SJSA1 (cell line): ENCODE measurements at places on chromosomes 2 and 18.

- no peak for DNase-seq
Measured at GRCh38 chr2:60424233-60424632, 129.2 kb downstream of the BCL11A start.

DNA sequence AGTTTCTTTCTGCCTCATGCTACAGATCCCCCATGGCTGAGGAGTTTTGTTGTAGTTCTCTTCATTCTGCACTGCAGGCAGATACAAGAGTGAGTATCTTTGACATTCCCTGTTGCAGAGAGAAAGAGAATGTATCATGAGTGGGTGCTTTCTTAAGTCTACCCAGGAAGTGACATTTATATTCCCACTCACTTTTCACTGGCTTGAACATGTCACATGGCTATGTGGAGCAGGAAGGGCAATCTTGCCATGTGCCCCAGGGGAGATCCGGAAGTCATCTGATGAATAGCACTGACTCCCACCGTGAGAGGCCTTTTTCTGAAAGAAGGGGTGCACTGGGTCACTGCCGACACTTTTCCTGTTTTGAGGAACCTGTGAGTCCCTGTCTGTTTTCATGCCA, 66.4 kb upstream of the BOD1L2 start:
- DNase-seq = no peak

DNA sequence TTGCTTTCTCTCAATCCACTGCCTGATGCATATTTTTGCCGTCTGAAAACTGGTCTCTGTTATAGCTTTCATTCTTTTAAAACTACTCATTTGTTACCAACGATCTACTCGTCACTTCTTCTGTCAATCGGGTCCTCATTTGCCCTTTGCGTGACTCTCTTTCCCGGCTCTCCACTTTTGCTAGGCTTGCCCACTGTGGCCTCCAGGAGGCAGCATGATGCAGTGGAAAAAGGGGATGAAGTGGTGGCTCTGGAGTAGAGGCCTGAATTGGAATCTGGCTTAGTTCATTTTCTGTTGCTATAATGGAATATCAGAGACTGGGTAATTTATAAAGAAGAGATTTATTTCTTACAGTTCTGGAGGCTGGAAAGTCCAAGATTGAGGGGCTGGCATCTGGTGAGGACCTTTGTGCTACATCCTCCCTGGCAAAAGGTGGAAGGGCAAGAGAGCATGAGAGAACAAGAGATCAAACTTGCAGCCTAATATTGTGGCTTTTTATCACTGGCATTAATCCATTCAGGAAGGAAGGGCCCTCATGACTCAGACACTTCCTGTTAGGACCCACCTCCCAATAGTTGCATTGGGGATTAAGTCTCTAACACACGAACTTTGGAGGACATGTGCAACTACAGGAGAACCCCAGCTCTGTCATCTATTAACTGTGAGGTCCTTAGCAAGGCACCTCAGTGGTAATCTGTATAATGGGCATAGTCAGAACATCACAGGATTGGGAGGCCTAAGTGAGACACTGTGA, 15.4 kb downstream of the GDF7 start:
- no peak for DNase-seq

DNA sequence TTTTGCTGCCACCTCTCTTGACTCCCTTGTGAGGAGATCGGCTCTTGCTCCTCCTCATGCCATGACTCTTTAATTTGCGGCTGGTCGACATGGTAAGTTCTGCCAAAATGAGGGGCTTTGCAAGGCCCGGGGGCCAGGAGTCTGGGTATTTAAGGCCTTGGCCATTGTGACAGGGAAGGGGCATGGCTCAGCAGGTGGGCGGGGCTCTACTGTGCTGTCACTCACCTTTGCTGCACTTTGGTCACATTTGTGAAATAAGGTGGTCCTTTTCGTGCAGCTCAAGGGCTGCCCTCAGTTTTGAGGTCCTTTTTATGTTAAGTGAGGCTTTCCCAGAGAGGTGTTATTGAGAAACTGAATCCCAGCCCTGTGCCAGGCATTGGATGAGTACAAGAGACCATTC, at the start of gene TNP1:
Gene TNP1 (minus strand): TSS at position 121 of the 400 bp plus-strand sequence. CDS start 30 bp downstream, at position 91.
- no peak for DNase-seq

DNA sequence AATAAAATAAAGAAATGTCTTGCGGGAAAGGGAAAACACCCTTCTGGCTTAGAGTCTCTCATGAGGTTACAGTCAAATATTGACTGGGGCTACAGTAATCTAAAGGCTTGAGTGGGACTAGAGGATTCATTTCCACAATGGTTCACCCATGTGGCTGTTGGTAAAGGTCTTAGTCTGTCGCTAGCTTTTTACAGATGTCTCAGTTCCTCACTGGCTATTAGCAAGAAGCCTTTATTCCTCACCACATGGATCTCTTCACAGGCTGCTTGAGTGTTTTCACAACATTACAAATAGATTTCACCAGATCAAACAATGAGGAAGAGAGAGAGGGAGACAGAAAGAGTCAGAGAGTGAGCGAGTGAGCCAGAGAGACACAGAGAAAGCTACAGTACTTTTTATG, 8.3 kb upstream of the ZC3H15 start:
- no peak for DNase-seq

DNA sequence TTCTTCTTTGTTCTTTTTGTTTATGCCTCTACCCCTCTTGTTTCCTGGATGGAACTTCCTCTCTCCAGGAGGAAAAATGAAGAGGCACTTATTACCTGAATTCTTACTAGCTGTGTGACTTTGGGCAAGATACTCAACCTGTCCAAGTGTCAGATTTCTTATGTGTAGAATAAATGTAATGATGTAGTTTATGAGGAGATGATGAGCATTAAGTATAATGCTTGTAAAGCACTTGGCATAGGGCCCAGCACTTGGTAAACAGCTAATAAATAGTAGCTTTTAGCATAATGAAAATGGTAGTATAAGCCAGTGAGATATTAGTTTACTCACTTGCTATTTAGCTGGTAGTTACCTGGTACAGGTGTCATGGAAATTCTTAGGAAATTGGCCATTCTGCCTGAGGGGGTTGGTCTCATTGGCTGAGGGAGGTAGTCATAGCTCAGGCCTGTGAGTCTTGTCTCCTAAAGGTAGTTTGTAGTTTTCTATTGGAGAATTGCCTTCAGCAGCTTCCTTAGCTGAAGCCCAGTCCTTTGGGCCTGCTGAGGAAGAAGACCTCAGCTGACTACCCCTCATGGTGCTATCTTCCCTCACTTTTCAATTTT, 133.4 kb upstream of the NABP1 start:
- no peak for DNase-seq

DNA sequence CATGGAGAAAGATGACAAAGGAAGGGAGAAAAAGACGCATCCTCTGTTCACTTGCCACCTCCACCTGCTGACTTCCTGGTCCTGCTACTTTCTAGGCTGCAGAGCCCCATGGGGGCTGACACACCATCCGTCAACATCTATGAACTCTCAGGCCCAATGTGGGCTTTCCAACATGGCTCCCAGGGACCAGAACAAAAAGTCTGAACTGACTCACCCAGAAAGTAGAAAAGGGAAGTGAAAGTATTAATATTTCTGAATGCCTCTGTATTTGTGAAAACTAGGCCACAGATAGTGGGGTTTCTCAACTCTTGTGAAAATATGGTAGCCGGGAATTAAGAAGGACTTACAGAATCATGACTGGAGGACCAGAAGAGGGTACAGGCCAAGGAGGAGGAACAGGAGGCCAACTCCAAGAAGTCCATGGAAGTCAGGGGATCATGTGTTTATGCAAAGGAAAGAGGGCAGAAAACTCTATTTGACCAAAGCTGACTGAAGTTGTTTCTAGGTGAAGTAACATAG, 123.1 kb upstream of the CAB39 start:
- DNase-seq = no peak

DNA sequence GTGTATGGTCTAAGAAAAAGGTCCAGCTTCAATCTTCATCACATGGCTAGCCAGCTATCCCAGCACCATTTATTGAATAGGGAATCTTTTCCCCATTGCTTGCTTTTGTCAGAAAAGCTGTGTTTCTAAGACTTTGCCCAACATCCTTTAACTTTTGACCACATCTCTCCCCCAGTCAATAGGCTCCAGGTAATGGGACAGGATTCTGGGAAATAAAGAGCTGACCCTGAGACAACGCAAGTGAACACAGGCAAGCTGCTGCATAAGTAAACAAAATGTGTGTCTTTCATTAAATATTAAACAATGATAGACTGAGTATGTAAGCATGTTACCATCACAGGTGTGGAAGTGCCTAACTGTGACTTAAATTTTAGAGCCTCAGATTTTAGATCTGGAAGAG, 23.0 kb downstream of the FAM110C start:
- no peak for DNase-seq
